GM20000 (cell line): ENCODE measurements at places on chromosomes 3 and 15.

DNA sequence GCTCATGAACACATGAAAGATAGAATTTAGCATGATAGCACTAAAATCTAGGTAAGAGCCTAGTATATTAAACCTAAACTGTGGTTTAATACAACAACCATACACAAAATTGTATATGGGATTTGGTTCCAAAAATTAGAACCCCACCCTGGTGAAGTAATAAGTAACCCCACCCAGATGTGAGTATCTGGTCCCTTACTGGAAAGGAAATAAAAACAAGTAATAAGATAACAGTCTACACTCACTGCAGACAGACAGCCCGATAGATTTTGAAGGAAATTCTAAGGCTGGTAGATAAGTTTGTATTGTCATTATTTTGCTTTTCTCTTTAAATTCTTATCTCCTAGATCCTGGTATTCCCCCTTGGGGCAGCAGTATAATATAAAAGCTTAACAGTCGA, 184.9 kb downstream of the ZBTB20 start:
- no peak for DNase-seq

- DNase-seq, result no peak
Observed at GRCh38 chr15:85777250-85778106, 17.2 kb downstream of the KLHL25 start.

DNA sequence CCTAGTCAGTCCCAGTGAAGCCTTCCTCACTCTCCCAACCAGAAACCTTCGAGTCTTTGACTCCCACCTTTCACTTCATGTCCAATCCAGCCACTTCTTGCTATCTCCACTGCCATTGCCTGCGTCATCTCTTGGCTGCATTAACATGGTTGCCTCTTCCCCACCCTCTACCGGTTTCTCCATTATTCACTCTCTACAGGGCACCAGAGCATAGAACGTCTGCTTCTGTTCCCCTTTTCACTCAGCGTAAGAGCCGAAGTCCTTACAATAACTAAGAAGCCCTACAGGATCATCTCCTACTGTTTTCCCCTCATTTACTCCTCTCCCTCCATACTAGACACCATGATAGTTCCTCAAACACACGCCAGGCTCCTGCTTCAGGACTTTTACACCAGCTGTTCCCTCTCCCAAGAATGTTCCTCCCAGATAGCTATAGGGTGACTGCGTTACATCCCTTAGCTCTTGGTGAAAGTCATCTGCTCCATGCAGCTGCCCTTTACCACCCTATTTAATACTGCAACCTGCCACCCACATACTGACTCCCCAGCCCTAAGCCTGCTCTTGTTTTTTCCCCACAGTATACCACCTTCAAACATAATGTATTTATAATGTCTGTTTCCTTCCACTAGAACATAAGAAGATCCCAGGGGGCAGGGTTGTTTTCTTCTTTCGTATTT, 30.9 kb downstream of the RCN2 start:
- DNase-seq, result no peak

GRCh38 chr3:157515398-157515797, 12.2 kb upstream of the VEPH1 start:
- DNase-seq, result no peak

DNA sequence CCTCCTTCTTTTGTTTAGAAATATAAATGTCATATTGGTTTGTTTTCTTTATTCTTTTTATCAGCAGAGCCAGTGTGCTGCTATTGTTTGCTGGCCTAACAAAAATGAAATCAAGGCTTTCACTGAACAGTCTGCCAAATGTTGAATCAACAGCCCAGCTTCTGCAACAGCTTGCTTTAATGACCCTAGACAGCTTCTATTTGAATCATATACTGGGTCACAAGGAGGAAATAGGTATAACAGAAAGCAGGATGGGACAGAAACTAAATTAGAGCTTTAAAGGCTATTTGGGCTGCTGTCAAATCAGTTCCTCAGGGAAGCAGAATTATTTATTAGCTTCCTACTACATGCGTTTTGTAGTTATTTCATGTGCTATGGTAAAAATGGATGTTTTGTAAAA, 12.1 kb upstream of the DNAJC13 start:
- no peak for DNase-seq

- DNase-seq, result no peak
Observed at GRCh38 chr3:32706348-32707025, 21.5 kb downstream of the CNOT10 start.

DNA sequence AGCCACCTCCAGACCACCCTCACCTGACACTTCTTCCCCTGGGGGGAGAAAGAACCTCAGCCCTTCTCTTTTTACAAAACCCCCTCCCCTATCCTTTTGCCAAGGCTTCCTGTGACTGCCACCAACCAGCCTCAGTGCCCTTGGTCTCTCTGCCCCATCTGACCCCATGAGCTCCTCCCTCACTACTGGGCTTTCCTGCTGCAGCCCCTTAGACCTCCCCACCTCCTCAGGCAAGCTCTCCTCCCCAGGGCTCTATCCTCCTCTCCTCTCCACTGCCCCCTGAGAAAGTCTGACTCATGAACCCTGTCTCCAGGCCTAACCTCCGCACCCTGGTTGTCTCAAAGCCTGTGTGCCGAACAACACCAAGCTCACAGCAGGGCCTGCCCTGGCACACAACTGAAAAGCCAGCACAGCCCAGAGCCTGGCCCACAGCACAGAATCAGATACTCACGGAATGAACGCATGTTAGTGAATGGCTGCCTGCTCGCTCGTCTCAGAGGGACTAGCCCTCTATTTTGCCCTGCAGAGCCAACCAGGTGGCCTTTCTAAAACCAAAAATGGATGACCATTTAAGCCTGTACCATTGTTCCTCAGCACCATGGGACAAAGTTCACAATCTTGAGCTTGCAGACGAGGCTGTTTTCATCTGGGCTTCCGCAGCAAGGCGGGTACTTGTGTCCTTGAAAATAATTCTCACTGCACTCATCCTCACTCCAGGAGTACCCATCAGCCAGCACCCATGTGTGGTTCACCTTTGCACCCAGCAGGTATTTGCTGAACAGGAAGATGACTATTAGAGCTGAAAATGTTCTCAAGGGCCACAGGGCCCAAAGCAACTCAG, 1.7 kb downstream of the CHDH start:
- DNase-seq, result no peak
